Stimulated activated CD8-positive, alpha-beta memory T cell treated with anti-CD3 and anti-CD28 coated beads, Interleukin-2, amount 100 ng/mL, for 1 hour (primary cell): ENCODE measurements at places on chromosomes 7 and 10.

GRCh38 chr10:86371116-86371515, 4.5 kb upstream of the GRID1 start:
- DNase-seq: no peak

DNA sequence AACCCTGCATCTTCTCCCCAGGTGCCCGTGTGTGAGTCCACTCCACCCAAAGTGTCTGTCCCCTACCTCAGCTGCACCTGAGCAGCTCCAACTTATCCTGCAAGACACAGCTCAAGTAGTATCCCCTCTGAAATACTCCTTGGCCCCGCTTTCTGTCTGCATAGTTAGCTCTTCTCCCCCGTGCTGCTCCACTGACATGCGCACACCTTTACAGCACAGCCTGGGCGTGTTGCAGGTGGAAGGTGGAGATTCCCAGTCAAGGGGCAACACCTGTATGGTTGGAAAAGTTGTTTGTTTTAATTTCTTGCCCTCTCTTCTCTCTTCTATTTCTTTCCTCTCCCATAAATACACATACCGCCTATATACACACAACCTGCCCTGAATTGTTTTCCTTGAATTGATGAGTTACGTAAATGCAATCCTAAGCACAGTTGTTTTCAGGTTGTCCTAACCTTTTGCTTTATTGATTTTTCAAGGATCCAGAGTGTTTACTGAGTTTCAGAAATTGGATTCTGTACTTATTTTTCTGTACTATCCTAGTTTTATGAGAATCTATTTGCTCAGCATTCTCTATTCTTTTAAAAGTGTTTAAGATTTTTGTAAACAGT, 14.9 kb downstream of the MET start:
- DNase-seq: no peak

GRCh38 chr7:154777023-154777422, 225.9 kb downstream of the PAXIP1 start:
- DNase-seq: no peak

DNA sequence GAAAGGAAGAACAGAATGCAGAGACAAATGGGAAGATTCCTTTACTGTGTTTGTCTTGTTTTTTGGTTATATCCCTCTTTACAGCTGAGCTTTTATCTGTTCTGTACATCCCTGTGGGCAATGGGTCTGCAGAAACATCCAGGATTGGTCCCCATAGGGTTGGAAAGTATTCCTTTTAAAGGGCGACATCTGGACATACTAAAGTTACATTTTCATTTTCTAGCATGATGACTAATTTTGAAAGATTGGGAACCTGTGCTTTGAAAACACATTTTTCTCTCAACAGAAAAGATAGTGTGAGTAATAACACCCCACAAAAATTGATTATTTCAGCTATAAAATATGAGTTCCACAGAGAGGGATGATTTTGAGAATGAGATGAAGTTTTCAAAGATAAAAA, 435.8 kb downstream of the GPAM start:
- DNase-seq: no peak

DNA sequence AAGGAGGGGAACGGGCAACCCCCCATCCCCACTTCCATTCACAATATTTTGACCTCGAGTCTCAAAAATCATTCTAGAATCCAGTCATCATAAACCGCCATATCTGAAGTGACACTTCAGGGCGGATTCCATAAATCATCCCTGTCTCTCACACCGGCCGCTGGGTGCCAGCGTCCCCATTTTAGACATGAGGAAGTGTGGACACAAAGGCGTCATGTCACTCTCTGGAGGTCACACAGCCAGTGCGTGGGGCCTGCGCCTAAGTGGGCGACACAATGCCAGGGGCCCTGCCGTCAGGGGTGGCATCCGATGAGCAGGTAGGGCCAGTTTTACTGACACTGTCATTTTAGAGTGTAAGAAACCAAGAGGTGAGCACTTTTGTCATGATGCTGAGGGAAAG, 19.5 kb downstream of the KCNH2 start:
- no peak for DNase-seq

GRCh38 chr7:45129181-45129800, 17.8 kb upstream of the TBRG4 start:
- DNase-seq: no peak

DNA sequence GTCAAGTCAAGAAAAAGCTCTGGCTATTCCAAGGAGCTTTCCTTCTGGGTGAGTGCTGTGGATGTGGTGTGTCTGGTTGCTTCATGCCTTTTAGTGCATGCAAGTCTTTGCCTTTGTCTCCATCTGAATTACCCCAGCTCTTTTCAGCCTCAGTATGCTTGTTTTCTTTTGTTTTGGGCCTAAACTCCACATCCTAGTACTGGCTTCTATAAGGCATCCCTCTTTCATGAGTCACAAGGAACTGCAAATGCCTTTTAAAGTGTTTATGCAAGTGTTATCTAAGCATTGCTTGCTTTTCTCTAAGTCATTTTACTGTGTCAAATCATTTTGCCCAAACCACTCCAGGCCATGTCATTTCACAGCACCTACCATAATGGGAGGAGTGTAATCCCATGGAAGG, 132.1 kb downstream of the PLCE1 start:
- no peak for DNase-seq

GRCh38 chr7:155751409-155751808, 60.9 kb downstream of the SHH start:
- no peak for DNase-seq

GRCh38 chr7:49703881-49704280, 69.6 kb upstream of the VWC2 start:
- no peak for DNase-seq

- no peak for DNase-seq
These were observed 9.9 kb downstream of the LRRC4 start for GRCh38 chr7:128021366-128021765.

- no peak for DNase-seq
These were observed 255.4 kb downstream of the ELMO1 start for GRCh38 chr7:37193087-37193774.

DNA sequence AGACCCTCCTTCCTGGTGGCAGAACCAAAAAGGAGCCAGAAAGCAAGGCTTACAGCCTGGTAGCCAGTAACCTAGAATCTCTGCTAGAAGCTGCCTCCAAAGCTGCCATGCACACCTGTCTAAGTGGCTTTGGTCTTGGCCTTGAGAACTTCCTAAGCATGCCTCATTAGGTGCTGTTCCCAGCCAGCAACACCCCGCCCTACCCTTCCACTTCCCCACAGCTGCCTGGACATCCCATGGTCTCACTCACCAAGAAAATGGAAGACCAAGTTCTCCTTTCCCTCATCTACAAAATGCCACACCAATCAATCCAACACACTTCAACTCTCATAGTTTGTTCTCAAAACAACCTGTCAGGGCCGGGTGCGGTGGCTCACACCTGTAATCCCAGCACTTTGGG, 4.2 kb downstream of the PSAP start:
- no peak for DNase-seq

GRCh38 chr10:11462071-11462470, 149.4 kb downstream of the USP6NL start:
- no peak for DNase-seq

DNA sequence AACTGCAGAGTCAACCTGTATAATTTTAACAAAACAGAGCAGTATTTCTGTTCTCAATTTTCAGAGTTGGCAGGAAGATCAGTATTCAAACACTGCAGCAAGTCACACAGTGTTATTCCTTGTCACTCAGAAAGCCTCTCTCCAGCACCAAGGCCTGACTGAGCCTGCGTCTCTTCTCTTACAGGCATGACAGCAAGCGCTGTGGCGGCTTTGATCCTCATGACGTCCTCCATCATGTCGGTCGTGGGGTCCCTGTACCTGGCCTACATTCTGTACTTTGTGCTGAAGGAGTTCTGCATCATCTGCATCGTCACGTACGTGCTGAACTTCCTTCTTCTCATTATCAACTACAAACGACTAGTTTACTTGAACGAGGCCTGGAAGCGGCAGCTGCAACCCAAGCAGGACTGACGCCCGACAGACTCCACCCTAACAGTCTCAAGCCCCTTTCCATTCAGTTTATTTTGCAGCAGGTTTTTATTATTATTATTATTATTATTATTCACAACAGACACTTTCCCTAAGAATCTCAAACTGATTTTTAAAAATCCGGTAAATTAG, 28.0 kb downstream of the GUSB start:
- no peak for DNase-seq

GRCh38 chr7:73715648-73716317, 3.7 kb downstream of the STX1A start:
- DNase-seq: no peak

DNA sequence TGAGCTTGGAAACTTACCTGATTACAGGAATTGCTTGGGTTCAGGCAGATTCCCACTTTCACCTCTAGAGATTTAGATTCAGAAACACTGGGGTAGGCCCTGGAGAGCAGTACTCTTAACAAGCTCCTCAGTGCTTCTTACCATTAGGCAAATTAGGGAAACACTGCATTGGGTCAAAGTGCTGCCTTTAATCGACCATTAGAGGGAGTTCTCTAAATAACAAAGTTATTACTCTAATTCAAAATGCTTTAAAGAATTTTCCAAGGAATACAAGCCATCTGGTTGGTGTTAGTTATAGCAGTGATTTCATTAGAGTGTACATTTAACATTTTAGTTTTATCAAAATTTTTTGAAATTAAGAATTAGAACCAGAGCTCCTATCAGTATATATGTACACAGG, 324.5 kb downstream of the GFRA1 start:
- no peak for DNase-seq
